ENCODE measurements at places on chromosomes 16 and 17. TPM values are rescaled to one million over a fixed set of nuclear protein-coding genes. Genes with fewer than 3 reads are reported as not detected.

The CLEC18A gene
- 1.0 TPM for total RNA-seq

The DNAH17 gene
- total RNA-seq: 0.69 TPM

The GPRC5C gene
- total RNA-seq: 54.4 TPM

The KCNJ16 gene
- total RNA-seq: not detected

- DNase-seq: no peak
- no peaks in the 10 kb centered on the region for H3K4me1 ChIP-seq
- H3K36me3 ChIP-seq: no peaks in the 10 kb centered on the region
- no peak overlapping the region for H3K4me3 ChIP-seq
- H3K27ac ChIP-seq: no peak overlapping the region
These were observed 29.2 kb downstream of the CALCOCO2 start for GRCh38 chr17:48860034-48860433.

GRCh38 chr16:66269617-66270332 is 96.7 kb upstream of the CDH5 start:
- no peak for DNase-seq
- no peaks in the 10 kb centered on the region for H3K27me3 ChIP-seq
- no peak overlapping the region for H3K27ac ChIP-seq
- H3K4me3 ChIP-seq: peak overlapping the region; percentile 22

GRCh38 chr17:80743181-80743771 is 198.6 kb downstream of the RPTOR start:
- H3K27me3 ChIP-seq: no peaks in the 10 kb centered on the region
- no peaks in the 10 kb centered on the region for H3K4me1 ChIP-seq
- DNase-seq: no peak
- H3K36me3 ChIP-seq: peaks cover 15% of the 10 kb centered on the region

- H3K36me3 ChIP-seq: no peaks in the 10 kb centered on the region
- no peaks in the 10 kb centered on the region for H3K27me3 ChIP-seq
- H3K4me1 ChIP-seq: no peaks in the 10 kb centered on the region
- no peak overlapping the region for H3K4me3 ChIP-seq
- no peak for DNase-seq
These were observed 152.0 kb upstream of the HS3ST3A1 start for GRCh38 chr17:13753771-13754170.

GRCh38 chr17:44933824-44934744 is 13.5 kb downstream of the KIF18B start:
- no peaks in the 10 kb centered on the region for H3K27me3 ChIP-seq

GRCh38 chr17:73480740-73481139 is 163.5 kb downstream of the SDK2 start:
- H3K4me3 ChIP-seq: no peak overlapping the region
- no peak overlapping the region for H3K27ac ChIP-seq
- no peaks in the 10 kb centered on the region for H3K27me3 ChIP-seq
- DNase-seq: no peak
- H3K36me3 ChIP-seq: no peaks in the 10 kb centered on the region

DNA sequence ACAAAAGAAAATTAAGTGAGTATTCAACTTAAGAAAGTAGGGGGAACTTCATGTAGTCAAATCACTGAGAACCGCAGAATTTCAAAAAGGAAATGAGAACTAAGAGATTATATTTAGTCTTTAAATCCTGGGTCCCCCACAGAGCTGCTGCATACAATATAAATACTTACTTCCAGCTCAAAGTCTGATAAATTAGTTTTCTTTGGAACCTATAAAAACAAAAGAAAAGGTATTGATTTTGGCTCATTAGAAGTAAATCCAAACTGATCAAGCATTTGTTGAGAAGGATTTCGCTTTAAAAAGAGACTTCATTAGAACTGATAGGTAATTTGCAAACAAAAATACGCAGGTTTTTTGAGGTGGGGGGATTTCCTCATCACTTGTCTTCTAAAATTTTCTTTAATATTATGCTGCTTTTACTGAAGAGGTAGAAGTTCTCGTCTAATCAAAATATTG is 21.9 kb downstream of the PARN start:
- no peaks in the 10 kb centered on the region for H3K4me1 ChIP-seq
- DNase-seq: no peak
- H3K4me3 ChIP-seq: no peak overlapping the region
- peaks cover 36% of the 10 kb centered on the region for H3K36me3 ChIP-seq
- no peak overlapping the region for H3K27ac ChIP-seq

DNA sequence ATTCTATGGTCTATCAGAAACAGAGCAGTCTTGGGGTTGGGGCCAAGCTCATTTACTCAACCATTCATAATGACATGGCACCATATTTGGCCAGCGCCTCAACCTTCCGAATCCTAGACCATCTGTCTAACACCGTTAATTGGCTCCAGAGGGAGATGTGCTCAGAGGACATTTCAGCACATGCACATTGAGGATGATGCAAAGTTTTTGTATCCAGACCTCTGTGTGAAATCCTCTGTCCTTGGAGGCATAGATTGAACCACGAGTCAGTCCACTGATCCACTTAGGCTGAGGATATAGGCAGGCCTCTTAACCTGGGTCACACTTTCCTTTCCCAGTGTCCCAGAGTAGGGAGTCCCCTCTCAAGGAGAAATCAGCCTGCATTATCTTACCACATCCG is 85.5 kb downstream of the SHISA6 start:
- H3K27ac ChIP-seq: no peak overlapping the region
- H3K27me3 ChIP-seq: no peaks in the 10 kb centered on the region
- H3K4me3 ChIP-seq: no peak overlapping the region
- H3K4me1 ChIP-seq: no peaks in the 10 kb centered on the region
- DNase-seq: no peak
- H3K36me3 ChIP-seq: no peaks in the 10 kb centered on the region

- H3K4me1 ChIP-seq: peaks cover 53% of the 10 kb centered on the region
- H3K27ac ChIP-seq: peak overlapping the region; percentile 3
- H3K4me3 ChIP-seq: no peak overlapping the region
These were observed 390.3 kb downstream of the SLC39A11 start for GRCh38 chr17:72702136-72702735.

All from HCT116 (cell line).